Activated CD4-positive, alpha-beta T cell treated with anti-CD3 and anti-CD28 coated beads, Interleukin-2, amount 50 U/mL, for 1 hour (primary cell): ENCODE measurements at places on chromosomes 7 and 10.

DNA sequence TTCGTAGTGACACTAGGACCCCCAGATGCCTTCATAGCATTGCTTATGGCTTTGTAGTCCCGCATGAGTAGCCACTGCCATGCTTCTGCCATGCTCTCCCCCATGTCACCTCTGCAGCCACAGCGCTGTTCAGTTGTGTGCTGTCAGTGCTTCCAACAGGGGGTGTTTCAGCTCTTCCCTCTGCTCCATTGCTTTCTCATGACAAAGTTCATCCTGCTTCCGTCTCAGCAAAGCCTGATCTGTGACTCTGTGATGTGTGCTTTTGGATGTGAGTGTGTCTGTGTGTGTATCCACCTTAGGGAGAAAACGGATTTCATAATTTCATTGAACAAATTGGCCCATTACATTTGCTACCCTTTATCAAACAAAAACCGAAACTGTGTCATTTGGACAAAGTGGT lies 134.9 kb upstream of the SAMD8 start:
- DNase-seq: no peak

GRCh38 chr10:103155471-103156085 lies 37.5 kb downstream of the NT5C2 start:
- no peak for DNase-seq

DNA sequence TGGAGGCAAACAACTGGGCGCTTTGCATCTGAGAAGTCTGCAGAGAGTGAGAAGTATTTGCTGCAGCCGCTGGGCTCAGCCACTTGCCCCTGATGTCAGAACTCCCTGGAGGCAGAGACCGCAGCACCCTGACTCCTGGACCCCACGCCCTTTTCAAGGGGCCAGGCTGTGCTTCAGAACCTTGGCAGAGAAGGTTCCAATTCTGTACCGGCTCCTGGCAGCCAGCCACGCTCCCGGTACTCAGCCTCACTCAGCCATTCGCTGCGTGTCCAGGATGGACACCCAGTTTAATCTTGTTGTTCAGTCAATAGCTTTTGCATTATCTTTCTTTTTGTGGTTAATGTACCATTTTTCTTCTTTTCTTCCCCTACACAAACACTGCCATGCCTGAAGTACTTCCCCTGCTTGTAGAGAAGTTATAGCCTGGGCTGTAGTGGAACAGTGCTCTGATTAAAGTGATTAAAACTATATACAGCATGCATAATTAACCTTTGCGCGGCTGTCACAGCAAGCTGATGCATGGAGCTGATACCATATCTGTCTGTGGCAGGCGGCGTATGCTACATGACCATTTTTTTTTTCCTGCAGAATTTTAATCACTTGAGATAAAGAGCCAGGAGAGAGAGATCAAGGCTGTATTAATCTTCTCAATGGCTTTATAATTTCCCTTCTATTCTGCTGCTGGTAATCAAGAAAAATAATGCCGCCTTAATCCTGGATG lies 578.5 kb downstream of the SDK1 start:
- no peak for DNase-seq

GRCh38 chr7:22627136-22627535 lies 99.9 kb upstream of the IL6 start:
- no peak for DNase-seq

DNA sequence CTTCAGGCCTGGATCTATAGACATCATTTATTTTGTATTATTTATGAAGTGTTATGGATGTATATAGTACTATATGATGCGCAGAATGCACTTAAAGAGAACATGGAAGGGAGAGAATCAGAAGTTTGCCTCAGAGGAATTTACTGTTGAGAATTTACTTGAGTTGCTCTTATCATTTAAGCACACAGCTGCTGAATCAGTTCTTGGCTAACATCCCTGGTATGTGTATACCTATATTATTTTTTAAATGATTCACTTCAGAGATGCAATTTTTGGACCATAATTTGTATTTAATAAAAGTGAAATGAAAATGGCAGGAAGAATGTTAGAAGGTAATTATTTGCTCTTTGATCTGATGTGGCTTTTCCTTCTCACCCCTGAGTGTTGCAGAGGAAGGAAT lies 191.6 kb downstream of the BICC1 start:
- DNase-seq: no peak

GRCh38 chr10:132544744-132545658 lies 7.4 kb downstream of the INPP5A start:
- no peak for DNase-seq

DNA sequence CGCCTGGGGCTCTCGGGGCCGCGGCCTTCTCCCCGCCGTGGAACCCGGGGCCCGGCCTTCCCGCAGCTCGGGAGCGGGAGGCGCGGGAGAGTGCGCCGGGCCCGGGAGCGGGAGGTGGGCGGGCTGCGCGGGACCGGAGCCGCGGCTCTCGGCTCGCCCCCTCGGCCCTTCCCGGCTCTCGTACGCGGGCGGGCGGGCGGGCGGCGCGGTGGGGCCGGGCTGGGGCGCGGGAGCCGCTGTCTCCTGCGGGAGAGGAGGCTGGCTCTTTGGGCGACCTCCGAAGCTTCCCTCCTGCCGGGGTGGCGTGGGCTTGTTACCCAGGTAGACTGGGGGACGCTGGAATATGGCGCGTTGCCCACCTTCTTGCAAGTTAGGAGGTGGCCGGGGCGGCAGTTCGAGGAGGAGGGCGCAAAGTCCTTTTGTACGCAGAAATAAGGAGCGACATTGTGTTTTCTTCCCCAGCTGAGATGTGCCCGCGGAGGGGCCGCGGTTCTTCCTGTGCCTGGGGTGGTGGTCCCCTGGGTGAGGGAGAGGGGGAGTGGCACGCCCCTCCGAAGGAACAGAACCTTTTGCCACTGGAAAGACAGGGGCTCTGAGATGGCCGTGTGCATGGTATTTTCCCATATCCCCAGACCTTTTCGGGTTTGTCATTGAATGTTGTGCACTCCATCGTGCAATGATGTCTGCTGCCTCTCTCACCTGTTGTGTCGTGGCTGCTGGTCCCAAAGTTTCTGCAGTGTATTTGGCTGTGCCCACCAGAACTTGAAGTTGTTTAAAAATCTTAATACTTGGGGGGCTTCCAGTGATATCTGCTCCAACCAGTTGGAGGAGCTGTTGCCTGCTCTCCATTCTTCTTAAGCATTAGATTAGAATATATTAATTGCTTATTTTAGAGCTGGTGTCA lies 844 bp downstream of the NRF1 start:
- DNase-seq: peak; percentile 22

DNA sequence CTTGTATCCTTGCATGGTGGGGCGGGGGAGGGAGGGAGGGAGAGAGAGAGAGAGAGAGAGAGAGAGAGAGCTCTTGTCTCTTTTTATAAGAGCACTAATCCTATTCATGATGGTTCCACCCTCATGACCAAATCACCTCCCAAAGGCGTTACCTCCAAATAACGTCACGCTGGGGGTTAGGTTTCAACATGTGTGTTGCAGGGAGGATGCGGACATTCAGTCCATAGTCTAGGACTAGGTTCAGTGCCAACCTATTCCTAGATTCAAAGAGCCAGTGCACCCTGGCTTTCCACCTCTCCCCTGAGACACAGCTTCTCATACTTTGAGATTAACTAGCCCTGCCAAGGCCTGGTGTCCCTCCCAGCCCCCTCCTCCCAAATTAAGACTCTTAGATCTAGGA lies 123.0 kb downstream of the GRK5 start:
- DNase-seq: no peak

GRCh38 chr7:111098011-111098925 lies 7.3 kb downstream of the LRRN3 start:
- DNase-seq: peak; percentile 62

DNA sequence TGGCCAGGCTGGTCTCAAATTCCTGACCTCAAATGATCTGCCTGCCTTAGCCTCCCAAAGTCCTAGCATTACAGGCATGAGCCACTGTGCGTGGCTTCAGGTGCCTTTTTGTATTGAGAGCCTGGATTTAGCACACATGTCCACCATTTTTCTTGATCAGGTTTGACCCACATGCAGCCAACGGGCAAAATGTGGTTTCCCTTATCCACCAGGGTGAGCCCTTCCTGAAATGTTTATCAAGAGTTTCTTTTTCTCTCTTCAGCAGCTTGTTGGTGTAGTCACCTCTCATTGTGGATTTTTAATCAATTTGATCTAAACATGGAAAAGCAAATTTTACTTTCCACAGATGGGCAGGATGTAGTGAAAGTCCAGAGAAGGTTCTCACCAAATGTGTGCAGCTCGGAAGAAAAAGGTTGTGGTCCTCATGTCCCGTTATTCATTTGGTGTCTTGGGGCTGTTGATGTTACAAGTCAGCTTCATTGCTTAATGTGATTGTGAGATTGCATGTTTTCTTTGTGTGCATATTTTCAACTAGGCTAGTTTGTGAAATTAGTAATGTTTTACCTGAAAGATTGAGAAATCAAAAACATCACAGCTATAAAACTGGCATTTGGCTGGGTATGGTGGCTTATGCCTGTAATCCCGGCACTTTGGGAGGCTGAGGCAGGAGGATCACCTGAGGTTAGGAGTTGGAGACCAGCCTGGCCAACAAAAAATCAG lies 28.9 kb downstream of the GUSB start:
- DNase-seq: no peak

DNA sequence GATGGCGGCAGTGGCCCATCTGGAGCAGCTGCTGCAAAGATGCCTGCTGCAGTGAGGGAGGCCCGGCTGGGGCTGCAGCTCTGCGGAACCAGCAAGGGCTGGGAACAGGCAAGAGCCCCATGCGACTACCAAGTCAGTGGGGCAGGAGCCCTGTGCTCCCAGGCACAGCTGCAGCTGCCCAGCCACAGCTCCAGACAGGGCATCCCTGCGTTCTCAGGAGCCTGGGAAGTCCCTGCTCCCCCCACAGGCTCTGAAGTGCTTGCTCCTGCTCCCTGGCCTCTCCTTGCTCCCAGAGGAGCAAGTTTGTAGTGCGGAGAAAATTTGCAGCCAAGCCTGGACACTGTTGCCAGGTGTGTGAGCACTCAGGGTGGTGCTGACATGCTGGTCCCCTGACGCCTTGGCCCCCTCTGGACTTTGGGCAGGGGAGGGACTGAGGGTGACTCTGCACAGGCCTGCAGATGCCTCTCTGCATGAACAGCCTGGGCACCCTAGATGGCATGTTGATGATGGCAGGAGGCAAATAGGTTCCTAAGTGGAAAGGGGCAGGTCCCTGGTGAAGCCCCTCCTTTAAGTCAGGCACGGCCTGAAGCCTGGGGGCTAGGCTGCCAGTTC lies 105.6 kb downstream of the LYZL1 start:
- DNase-seq: no peak

DNA sequence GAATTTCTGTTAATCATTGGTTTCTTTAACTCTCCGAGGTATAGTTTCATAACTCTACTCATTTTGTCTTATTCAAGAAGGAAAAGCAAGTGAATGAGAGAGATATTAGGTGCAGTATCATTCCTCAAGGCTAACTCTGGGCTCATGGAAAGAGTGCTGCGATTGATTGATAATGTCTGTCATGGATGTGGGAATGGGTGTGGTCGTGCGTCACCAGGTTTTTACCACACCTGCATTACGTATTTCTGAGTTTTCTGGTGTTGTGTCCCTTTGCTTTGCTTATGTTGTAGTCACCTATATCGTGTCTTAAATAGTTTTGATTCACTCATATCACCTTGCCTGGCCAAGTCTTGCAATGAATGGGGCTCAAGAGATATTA lies 44.9 kb upstream of the ZNF438 start:
- no peak for DNase-seq

GRCh38 chr10:33477291-33478088 lies 143.0 kb upstream of the NRP1 start:
- DNase-seq: no peak

DNA sequence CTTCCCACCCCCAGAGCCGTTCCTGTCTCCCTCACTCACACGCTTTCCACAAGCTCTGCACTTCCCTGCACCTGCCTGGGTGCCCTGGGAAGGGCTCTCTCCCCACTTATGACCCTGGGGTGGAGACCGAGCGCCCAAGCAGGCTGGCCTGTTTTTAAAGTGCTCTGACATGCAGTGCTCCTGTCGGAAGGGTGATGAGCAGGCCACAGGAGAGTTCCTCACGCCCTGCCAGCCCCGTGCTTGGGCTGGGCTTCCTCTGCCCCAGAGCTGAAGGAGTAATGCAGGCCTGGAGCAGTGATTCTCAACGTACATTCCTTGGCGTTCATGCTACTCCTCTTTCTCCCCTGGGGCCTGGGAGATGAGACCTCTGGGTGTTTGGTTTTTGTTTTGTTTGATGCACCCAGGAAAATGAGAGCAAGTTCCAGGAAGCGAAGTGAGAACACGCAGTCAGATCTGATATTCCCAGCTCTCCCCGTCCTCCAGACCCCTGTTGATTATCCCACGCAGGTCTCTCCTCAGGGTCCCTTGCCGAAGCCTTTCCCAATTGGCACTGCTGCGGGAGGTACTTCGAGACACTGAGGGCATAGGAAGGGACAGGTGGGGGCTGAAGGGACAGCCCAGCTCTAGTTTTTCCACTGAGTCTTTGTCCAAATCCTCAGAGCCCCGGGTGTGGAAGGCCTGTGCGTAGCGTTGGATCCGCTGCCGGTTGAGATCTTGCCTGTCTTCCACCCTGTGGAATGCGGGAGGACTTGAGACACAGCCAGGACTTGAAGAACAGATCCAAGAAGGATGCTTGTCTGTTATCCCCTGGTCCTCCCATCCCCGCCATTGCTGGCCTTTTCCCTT lies 14.1 kb downstream of the TRPV6 start:
- no peak for DNase-seq

- no peak for DNase-seq
Measured at GRCh38 chr7:34807548-34808340, 149.7 kb downstream of the NPSR1 start.

DNA sequence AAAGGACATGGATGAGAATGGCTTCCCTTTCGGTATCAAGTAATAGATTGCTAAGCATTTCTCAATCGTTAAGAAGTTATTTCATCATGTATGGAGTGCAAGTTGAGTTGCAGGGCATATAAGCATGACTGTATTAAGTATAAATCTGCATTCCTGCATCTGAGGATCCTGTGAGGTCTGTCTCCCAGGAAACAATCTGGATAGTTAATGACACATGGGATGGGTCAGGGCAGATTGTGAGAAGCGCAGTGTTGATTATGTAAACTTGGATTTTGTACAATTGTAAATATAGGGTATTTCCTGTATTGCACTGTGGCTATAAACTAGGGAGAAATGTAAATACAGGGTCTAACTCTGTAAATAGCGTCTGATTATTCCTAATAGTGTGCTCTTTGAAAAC lies 102.6 kb downstream of the PLXDC2 start:
- DNase-seq: no peak

- no peak for DNase-seq
Measured at GRCh38 chr7:67916571-67917436, 920.2 kb downstream of the TYW1 start.

GRCh38 chr10:19250546-19250945 lies 201.9 kb downstream of the MALRD1 start:
- no peak for DNase-seq

GRCh38 chr7:116138202-116138801 lies 72.0 kb upstream of the TES start:
- no peak for DNase-seq

DNA sequence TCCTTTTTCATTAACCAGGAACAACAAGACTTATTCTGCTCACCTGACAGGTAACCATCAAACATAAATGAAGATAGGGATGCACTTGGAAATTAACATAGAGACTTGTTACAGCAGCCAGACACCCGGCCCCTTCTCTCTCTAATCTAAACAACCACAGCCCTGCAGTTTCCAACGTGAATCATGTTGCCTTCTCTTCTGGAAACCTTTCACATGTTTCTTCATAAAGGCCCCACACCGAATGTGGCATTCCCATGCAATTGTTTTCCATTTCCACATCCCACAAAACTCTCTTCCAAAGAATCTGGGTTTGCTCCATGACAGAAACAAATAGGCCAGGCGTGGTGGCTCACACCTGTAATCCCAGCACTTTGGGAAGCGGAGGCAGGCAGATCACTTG lies 15.0 kb upstream of the WDR86 start:
- no peak for DNase-seq

- DNase-seq: no peak
Measured at GRCh38 chr10:92850185-92850584, 1.9 kb downstream of the EXOC6 start.

- DNase-seq: no peak
Measured at GRCh38 chr10:48710647-48711275, 26.1 kb downstream of the WDFY4 start.
